Cortex of kidney (tissue), 1 donor: ENCODE measurements at places on chromosomes 4 and X.

DNA sequence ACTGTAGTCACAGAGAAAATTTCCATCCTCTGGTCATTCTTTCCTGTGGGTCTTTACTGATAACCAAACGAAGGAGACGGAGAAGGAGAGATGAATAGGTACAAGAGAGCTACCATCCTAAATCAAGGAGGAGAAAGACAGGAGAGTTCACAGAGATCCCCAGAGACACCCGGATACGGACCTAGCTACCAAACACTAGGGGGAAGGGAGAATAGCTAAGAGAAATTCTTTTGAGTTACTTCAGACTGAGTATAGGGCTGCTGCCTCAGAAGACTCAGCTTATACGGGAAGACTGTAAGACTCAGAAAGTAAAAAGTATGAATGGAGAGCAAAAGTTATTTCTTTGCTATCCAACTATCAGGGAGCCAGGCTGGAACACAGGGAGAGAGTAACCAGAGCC lies 572.1 kb downstream of the C4orf33 start:
- DNase-seq = no peak

GRCh38 chrX:104309169-104309568 lies 54.4 kb upstream of the ESX1 start:
- DNase-seq = no peak

DNA sequence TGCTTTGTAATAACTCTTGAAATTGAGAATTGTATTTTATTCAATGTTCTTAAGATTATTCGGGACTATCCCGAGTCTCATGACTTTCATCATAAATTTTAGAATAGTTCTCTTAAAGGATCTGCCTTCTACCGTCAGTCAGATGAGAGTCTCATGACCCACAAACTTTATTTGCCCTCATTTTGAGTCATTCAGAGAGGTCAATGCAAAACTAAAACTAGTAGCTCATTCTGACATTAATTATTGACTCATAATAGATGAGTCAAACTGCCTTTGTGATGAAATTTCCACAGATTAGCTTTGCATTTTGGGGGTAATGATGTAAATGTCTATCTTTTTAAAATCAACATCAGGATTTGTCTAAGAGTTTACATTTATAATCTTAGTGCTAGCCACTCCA lies 1527.3 kb downstream of the TECRL start:
- DNase-seq = no peak

GRCh38 chrX:6223516-6223915 lies 5.2 kb downstream of the NLGN4X start:
- no peak for DNase-seq

DNA sequence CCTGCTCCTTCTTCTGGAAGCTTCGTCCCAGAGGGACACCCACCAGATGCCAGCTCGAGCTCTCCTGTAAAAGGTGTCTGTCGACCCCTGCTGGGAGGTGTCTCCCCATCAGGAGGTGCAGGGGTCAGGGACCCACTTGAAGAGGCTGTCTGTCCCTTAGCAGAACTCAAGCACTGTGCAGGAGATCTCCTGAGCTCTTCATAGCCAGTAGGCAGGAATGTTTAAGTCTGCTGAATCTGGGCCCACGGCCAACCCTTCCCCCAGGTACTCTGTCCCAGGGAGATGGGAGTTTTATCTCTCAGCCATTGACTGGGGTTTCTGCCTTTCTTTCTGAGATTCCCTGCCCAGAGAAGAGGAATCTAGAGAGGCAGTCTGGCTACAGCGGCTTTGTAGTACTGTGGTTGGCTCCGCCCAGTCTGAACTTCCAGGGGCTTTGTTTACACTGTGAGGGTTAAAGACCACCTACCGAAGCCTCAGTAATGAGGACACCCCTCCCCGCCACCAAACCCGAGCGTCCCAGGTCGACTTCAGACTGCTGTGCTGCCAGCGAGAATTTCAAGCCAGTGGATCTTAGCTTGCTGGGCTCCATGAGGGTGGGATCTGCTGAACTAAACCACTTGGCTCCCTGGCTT lies 1383.0 kb upstream of the TENM3 start:
- no peak for DNase-seq
